NCI-H526 (cell line): ENCODE measurements at places on chromosomes 12 and 14.

GRCh38 chr12:53053218-53054111 lies 3.6 kb downstream of the TNS2 start:
- DNase-seq, result peak; percentile 89

DNA sequence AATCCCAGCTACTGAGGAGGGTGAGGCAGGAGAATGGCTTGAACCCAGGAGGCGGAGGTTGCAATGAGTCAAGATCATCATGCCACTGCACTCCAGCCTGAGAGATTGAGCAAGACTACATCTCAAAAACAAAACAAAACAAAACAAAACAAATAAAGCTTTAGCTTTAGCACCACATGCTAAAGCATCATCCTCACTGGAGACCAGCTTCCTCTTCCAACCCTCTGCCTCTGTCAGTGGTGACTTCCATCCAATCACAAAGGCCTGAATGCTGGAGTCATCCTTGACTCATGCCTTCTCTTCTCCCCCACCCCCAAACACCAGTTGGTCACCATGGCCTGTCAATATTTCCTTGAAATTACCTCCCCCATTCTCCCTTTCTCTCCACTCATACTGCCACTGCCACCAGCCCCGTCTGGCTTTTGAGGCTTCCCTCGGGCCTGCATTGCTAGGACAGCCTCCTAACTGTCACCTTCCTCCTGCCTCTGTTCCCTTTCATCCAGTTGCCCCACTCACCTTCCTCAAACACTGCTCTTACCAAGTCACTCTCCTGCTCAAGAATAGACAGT lies 1.4 kb downstream of the ZNF385A start:
- DNase-seq, result no peak

DNA sequence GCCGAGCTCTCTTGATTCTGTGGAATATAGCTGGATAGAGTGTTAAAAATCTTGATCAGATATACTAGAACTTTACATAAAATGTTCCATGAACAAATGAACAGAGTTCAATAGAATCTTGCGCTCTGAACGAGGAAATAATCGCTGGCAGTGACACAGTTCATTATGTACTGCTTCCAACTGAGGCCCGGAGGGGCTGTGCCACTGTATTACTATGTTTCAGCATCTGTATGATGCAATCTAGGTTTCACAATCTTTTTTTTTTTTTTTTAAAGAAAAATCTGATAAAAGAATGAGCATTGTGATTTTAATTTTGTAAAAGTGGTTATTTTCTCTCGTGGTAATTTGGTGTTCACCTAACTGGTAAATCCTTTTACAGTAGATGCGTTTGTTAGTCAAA lies 77.2 kb downstream of the FERMT2 start:
- DNase-seq, result no peak

- no peak for DNase-seq
Observed at GRCh38 chr12:124683152-124684124, 116.0 kb upstream of the NCOR2 start.

DNA sequence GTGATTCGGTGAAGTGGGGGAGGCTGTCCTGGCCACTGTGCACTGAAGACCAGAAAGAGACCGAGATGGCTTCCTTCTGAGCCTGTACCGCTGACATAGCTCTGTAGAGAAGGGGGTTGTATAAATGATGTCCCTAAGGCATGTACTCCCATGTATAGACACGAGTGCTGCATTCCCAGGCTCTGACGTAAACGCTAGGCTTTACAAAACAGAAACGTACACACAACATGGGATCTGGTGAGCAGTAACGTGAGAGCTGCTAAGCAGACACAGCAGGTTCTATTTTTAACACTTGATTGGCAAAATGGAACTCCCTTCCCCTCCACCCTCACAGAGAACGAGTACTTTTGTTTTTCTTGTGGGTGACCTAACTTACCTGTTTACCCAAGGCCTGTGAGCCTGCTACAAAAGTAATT lies 35.9 kb downstream of the ACADS start:
- DNase-seq, result no peak

DNA sequence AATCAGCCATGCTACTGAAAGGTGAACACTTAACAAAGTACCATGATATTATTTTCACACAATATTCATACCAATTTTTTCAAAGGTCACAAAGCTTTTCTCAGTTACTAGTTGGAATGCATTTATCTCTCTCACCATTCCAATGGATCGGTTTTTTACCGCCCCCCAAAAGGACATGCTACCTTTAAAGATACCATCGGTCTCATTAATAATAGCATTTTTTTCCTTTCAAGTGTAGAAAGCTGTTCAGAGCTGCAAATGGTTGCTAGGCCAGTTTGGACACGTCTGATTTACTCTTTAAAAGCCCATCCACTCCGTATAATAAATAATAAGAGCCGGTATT lies 34.9 kb upstream of the STON2 start:
- no peak for DNase-seq

- DNase-seq, result no peak
Observed at GRCh38 chr12:4117386-4118016, 156.1 kb upstream of the CCND2 start.

DNA sequence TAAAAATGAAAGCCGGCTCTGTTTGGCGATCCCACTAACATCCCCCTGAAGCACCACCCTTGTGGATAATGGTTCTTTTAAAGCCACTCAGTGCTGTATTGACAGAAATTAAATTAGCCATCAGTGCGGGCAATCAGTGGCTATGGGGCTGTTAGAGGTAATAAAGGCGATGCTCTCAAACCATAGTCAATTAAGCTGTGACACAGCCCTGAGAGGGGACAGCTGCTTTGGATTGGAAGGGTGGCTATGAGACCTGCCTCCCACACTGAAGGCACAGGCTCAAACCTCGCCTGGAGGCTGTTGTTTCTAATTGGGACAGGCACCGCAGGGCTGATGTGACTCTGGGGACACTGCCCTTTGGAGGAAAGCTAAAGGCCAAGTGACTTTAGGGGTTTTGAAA lies 562.2 kb downstream of the VRK1 start:
- DNase-seq, result no peak
